Stimulated activated CD8-positive, alpha-beta memory T cell treated with anti-CD3 and anti-CD28 coated beads, Interleukin-7, amount 100 ng/mL, for 1 hour (primary cell): ENCODE measurements at places on chromosomes 4 and X.

DNA sequence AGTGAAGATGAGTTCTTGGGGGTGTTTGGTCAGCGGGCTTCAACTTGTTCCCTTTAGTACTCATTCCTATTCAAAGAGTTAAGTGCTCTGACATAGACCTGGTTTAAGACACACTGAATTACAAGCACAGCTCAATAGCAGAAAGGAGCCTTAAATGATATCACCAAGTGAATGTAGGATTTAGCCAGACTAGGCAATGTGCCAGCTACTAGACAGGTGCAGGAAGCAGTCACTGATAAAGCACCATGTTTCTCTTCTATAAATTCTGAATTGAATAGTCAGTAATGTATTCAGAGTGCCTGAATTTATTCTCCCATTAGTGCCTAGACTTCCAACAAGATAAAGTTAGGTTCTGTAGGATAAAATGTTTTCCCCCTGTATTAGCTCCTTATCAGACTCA lies 63.6 kb downstream of the ASB9 start:
- DNase-seq, result no peak

DNA sequence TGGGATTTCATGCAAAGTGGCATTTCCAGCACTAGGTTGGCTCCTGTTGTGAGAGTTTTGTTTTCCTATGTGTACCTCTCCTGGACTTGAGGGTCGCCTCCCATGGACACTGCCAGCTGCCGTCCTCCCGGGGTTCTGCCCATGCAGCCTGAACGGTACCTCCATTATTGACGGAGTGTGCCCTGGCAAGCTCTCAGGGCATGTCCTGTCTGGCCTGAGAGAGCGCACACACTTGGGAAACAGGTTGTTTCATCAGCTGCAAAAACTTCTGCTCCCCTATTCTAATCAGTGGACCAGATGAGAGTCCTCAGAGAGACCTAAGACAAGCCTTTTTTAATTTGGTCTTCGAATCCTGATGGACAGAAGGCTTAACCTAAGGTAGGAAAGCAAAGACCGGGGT lies 56.6 kb upstream of the HOPX start:
- DNase-seq, result no peak

DNA sequence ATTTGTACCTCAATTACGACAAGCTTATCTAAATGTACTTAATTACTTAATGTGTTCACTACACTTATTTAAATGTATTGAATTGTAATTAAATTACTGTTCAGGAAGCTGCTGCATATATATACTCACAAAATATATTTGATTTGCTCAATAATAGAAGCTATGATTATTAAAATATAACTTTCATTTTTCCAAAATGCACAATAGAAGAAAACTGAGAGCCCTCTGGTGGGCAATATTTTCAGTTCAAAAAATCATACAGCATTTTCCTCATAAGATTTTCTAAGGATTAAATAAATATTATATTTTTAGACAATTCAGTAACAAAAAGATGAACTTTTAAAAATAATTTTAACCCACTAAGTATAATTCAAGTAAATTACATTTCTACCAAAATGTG lies 217.3 kb downstream of the DKK2 start:
- DNase-seq, result no peak

- no peak for DNase-seq
Measured at GRCh38 chrX:15359701-15360100, 24.4 kb upstream of the PIGA start.

DNA sequence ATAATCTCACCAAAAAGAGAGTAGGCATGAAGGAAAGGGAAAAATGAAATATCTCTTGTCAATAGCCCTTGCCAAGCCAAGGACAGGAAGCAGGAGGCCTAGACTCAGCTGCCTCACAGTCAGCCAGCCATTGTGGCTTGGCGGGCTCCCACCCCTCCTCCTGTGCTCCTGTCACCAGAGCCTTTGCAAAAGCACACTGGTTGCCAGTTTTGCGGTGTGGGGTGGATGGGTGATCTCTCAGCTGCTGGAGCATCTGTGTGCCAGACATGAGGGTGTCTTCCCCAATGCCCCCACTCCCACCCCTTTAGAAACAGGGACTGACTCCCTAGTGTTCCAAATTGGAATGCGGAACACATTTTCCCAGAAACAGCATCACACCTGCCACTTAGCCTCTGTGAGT lies 26.1 kb downstream of the ARHGEF6 start:
- no peak for DNase-seq

GRCh38 chrX:155745792-155746191 lies 133.0 kb upstream of the TMLHE start:
- DNase-seq, result no peak

- DNase-seq, result no peak
Measured at GRCh38 chr4:126123611-126124325, 809.0 kb downstream of the FAT4 start.

DNA sequence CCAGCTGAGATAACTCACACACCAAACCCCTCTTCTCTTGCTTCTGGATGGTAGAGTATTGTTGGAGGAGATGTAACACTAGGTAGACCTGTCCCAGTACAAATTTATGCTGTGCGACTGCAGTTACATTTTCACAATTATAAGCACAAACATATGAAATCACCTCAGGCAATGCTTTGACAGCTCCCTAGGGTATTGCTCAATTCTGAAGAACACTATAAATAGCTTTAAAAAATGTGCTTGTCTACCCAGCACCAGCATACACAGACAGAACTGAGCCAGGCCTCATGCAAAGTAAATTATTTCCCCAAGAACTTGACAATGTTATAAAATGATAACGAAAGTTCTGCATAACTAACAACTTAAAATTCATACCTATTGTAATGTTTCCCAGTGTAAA lies 1999.1 kb upstream of the ADGRL3 start:
- DNase-seq, result no peak

DNA sequence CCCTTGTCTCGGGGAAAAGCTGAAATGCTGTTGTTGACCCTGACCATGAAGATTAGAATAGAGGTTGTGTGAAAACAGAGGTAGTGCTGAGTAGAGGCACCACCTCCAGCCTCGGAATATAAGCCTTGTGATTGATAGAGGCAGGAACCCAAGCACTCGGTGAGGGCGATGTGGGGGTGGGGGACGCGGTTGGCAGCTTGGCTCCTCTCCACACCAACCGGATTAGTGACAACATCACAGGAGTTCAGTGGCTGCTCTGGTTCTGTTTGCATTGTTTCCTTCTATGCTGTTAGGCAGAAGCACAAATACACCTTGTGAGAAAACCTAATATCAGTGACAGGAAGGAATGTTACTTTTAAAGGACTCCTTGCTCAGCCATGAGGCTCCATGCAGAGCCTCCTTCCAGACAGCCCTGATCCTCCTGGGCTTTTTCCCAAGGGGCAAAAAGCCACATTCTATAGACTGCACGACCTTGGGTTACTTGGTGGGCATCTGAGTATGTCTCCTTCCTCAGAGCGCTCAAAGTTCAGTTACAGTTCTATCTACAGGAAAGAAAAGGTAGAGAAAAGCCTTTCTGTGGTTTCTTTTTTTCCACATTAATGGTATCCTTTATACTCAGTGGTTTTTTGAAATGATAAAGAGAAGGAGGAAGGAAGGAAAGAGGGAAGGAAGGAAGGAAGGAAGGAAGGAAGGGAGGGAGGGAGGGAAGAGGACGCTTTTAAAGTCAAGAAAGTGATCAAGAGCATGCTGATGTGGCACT lies 150.4 kb upstream of the NOCT start:
- no peak for DNase-seq

DNA sequence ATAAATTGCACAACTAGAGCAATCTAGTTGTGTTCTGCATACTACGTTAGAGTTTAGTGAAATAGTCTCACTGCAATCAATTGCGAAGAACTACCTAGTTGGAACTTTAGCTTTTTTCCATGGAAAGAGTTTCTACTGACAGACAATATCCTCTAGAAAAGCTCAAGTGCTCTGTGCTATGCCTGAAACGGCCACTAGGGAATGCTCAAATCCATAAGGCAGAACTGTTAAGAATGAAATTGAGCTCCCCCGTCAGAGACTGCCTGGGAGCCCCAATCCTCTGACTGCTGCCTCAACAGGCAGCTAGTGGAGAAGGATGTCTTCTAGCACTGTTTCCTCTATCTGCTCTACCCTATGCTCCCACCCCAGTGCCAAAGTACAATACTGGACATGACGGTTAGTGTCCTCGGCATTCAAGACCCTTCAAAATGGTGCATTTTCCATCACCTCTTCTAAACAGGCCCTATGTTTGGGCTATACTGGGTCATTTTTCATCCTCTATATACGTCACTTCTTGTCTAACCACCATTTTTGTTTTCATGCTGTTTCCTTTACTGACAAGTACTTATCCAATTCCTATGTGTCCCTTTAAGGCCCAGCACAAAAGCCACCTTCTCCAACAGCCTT lies 35.3 kb downstream of the FRMD7 start:
- DNase-seq, result peak; percentile 13

DNA sequence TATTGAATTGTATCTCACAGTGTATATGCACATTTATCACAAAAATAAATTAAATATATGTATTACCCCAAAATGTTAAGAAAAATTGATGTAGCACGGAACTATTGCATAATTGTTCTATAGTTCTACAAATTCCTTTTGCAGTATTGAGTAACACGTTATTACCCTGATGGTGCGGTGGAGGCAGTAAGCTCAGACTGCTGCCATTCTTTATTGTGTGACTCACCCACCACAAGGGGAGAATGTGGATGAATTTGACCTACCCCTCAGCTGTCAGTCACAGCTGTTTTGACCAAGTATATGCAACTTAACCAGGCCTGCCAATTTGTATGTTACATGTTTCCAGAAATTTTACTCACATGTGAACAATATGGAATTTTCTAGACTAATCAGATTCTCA lies 506.6 kb downstream of the SH3BGRL start:
- DNase-seq, result no peak

DNA sequence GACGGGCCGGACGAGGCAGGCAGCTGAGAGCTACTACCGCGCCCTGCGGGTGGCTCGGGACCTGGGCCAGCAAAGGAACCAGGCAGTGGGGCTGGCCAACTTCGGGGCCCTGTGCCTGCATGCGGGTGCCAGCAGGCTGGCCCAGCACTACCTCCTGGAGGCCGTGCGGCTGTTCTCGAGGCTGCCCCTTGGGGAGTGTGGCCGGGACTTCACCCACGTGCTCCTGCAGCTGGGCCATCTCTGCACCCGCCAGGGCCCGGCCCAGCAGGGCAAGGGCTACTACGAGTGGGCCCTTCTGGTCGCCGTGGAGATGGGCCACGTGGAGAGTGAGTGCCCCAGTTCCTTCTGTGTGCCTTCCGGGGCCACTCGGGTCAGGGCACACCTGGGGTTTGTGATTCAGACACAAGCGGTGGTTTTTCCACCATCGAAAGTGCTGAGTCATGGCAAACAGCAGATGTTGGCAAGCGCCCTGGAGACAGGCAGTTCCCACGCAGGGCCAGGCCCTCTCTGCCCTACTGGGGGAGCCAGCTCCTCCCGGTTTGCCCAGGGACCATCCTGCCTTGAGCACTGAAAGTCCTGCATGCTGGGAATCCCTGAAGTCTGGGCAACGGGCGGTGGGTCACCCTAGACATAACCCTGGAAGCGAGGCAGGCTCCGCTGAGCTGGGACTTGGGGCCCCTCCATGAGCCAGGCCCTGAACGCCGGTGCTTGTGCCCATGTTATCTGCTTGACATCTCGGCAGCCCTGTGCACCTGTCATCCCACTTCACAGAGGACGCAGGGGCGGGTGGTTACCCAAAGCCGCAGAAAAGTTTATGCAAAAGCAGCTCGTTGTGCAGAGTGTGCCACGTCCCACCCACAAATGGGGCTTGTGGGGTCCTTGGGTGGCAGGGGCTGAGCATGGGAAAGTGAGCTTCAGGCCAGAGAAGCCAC lies 29.5 kb downstream of the SH3TC1 start:
- peak; percentile 14 for DNase-seq

GRCh38 chrX:45762699-45763647 lies 562.3 kb upstream of the DIPK2B start:
- no peak for DNase-seq

DNA sequence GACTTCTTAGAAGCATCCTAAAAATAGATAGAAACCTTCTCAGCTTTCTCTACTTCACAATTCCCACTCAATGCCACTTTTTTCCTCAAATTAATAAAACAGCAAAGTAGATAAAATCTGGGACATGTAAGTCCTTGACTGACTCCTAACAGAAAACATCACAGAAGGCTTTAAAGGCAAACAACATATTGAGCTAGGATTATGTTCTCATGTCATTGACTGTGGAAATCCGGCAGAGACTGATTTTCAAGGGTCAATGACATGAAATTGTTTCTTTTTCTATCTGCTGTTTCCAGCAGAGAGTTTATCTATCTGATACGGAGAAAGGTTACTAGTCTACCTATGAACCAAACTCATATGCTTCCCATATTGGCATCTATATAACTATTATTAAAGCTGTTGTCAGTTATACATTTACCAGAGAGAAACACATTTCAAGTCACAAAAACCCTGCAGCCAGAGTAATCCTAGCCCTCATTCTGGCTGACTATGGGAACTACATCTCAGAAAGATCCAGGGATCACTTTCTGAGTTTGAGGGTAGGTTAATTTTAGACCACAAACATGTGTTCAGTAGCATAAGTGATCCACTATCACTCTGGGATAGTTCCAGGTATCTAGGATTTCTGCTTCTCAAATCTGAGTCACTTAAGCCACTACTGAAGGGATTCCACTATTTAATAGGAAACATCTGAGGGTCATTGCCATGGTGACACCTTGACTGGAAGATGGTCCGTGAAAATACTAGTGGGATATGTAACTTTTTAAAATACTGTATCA lies 147.6 kb downstream of the PPP3CA start:
- no peak for DNase-seq

DNA sequence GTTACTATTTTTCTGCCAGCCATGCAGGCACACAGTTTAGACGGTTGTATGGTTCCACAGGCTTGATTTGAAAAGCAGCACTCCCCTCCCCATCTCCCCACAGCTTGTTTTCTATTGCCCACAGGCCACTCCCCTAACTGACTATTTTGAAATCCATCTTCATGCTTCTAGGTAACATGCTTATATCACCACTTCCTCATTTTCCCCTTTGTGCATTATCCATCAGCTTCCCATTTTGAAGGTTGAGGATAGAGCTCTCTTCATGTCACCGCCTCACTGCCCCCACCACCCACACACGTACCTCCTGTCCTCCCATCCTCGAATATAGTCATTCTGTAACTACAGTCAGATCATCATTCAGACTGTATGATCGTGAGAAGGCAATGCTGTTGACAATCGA lies 224.7 kb downstream of the MID1 start:
- DNase-seq, result no peak

- DNase-seq, result no peak
Measured at GRCh38 chr4:14178421-14178820, 550.9 kb upstream of the BOD1L1 start.

DNA sequence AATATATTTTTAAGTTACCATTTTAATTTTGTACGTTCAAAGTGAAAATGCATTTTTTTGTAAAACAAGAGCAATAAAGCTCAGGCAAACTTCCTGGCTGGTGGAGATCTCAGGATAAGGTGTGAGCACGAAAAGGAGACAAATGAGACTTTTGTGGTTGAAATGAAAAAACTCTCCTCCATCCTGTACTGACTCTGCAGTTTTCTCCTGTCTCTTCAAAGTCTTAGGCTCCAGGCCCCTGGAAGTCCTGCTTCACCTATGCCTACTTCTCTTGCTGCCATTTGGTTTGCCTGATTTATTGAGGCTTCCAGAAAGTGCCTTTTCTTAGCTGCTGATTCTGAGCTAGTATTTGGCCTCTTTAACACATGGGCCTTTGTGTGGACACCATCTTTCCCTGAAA lies 77.7 kb downstream of the MAML3 start:
- DNase-seq, result no peak
